ENCODE measurements at places on chromosomes 1 and 21.

- no peak for DNase-seq
Measured at GRCh38 chr1:192022827-192023226, 135.4 kb upstream of the RGS18 start.

- DNase-seq: no peak
Measured at GRCh38 chr1:158289811-158290210, at the start of gene CD1C. CD1C (plus strand) TSS chr1:158289923; CDS start chr1:158290065, 142 bp downstream.

DNA sequence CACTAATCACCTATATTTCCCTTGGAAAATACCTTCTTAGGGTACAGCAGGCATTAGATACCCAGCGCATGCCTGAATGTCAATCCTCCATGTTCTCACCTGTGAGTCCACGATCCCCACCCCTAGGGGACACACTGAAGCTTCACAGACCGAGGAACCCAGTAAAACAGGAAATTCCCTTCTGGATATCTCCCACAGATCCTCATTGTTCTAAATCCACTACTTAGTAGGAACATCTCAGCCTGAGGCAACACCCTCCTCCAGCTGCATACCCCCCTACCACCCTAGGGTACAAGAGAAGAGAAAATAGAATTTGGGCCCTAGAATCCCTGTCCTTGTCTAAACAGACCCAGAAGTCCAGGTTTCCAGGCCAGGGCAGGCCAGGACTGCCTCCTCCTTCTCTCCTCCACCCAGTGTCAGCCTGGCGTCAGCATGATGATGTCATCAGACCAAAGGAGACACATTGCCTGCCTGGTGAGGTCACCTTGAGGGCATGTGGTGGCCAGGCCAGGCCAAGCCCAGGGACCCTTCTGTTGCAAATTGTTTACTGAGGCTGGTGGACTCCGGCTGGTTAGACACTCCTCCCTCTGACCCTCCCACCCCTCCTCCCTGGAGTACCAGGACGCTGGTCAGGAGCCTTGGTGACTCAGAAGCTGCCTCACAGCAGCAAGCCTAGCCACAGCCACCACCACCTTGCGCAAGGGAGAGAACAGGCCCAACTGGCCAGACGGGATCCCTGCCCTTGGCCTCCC lies 6.2 kb downstream of the NECTIN4 start:
- no peak for DNase-seq

- DNase-seq: no peak
Measured at GRCh38 chr1:98126740-98127139, 205.9 kb upstream of the DPYD start.

GRCh38 chr1:113940365-113941244 lies 11.5 kb downstream of the HIPK1 start:
- DNase-seq: peak; percentile 29

- DNase-seq: no peak
Measured at GRCh38 chr1:40383095-40383487, 9.6 kb downstream of the SMAP2 start.

- no peak for DNase-seq
Measured at GRCh38 chr1:235133086-235133485, 4.4 kb upstream of the TOMM20 start.

GRCh38 chr1:87119541-87120140 lies 205.2 kb downstream of the HS2ST1 start:
- DNase-seq: no peak

DNA sequence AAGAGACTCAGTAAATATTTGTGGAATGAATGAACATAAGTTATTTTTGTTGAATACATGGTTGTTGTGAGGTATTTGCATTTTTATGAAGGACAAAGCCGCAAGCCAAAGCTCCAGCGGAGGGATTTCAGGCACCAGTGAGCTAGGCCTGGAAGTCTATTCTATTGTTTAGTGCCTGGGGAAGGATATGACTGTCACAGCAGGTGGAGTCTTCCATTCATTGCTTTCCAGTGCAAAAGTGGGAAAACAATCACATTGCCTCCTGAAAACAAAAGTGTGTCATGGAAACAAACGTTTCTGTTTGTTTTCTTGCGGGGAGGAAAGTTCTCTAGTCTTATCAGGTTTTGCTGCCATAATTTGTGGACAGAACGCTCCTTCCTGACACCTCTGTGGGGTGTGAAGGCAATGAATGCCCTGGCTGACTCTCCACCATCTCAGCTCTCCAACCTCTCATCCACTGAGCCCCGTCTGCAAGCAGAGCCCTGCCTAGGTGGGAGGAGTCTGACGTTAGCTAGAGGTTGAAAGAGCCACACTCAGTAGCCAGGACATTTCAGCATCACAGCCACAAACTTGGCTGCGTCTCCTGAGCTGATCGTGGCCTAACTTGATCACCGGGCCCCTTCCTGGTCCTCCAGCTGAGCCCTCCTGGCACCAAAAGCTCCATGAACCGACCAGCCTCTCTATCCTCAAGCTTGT lies 739.1 kb downstream of the MATN1 start:
- no peak for DNase-seq

GRCh38 chr1:114150016-114150415 lies 3.7 kb downstream of the SYT6 start:
- DNase-seq: no peak

GRCh38 chr1:28450561-28450960 lies 55.3 kb upstream of the RCC1 start:
- no peak for DNase-seq

DNA sequence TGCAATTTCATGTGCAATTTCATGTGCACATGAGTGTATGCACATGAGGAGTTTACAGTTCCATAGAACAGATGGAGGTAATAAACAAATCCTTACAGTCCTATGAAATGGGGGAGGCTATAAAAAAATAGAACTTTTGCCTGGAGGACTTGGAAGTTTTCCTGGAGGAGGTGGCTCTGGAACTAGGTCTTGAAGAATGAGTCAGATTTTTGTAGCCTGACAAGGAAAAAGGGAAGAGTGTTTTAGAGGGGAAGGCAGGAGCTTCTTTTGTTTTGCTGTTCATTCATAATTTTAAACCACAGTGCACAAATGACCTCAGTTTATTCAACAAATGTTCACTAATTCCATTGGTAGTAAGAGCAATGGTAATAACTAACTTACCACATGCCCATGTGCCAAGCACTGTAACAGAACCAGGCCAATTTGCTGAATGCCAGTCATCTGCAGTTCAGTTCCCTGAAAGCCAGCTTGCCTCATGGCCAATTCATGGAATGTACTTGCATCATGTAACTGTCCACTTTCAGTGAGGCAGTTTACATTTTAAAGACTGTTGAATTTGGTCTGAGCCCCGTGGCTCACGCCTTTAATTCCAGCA lies 2.7 kb downstream of the DIO1 start:
- no peak for DNase-seq

DNA sequence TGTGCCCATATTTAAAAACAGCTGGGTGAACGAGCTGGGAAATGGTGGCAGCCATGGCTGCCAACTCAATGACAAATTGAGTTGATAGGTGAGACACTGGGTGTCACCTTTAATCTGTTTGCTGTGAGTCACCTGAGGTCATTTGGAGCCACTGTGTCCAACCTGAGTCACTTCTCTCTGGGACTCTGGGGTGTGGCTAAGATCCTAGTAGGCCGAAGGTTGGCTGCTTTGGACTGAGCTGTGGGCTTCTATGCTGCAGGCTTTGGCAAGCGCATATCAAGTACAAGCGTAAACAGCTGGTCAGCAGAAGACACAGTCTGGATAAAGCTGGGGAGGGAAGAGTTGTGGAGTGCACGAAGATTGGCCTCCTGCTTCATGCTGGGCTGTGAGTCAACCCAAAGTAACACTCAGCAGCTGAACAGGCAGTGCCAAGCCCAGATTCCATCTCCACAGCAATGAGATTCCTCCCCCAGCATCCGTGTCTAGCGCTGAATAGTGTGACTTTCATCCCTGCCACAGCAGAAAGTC lies 24.0 kb downstream of the TEX35 start:
- no peak for DNase-seq

DNA sequence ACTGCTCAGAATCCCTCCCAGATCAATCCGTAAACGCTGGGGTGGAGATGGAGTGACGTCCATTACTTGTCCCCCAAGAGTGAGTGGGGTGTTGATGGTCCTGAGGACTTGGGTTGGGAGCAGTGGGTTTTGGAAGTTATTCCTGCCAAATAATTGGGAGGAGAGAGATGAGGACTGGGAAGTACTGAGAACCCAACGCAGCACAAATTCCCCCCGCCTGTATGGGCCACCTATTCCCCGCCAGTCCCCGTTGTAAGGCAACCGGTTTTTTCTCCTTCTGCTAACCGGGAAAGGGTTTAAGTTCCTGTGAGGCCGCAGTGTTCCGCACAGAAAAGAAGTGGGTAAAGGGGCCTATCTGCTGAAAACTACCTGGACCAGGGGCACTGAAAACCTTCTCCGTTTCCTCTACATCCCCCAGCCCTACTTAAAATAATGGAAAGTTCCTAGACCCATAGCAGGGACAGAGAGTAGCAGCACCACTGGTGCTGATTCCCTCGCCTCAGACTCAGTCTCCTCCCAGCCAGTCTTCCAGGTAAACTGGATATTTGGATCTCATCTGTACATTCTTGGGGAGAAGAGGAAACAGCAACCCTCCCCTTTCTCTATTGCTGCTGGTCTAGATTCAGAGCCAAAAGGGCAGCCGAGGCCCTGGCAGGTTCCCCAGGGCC lies 738 bp downstream of the LURAP1 start:
- DNase-seq: no peak

GRCh38 chr21:36994501-36995158 lies 11.9 kb upstream of the RIPPLY3 start:
- no peak for DNase-seq

- no peak for DNase-seq
Measured at GRCh38 chr1:246300626-246301549, 206.2 kb downstream of the SMYD3 start.

GRCh38 chr1:51516649-51517158 lies 2.4 kb downstream of the EPS15 start:
- DNase-seq: no peak

DNA sequence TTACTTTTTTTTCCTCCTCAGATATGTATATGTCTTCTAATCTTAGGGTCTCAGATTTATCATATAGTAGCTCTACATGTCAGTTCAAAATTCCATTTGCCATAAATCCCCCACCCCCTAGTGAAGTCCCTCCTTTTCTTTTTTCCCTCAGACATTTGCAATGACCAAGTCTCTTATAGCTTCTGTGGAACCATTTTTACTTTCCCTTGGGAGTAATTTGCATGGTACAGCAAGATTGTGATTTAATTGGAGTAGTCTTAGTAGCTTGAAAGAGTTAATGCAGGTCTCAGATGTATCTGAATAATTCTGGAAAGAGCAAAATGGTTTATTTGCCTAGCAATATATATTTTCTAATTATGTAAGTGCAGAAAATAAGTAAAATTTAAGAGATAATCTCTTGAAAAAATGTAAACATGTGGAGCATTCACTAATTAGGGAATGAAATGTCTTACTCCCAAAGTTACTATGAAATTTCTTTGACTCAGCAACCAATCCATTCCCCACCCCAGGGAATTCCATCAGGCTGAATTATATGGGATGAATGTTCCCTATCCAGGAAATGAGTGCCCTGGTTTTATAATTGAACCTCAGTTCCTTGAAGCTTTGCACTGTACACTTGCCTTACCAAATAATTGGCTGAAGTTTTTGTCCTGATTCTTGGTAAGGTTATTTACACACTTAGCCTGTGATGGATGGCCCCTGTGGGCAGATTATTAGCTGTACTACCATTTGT lies 267.0 kb downstream of the DNM3 start:
- DNase-seq: no peak

- no peak for DNase-seq
Measured at GRCh38 chr1:185328255-185328654, 11.2 kb upstream of the IVNS1ABP start.

- DNase-seq: no peak
Measured at GRCh38 chr1:165411396-165411795, 33.5 kb downstream of the RXRG start.

DNA sequence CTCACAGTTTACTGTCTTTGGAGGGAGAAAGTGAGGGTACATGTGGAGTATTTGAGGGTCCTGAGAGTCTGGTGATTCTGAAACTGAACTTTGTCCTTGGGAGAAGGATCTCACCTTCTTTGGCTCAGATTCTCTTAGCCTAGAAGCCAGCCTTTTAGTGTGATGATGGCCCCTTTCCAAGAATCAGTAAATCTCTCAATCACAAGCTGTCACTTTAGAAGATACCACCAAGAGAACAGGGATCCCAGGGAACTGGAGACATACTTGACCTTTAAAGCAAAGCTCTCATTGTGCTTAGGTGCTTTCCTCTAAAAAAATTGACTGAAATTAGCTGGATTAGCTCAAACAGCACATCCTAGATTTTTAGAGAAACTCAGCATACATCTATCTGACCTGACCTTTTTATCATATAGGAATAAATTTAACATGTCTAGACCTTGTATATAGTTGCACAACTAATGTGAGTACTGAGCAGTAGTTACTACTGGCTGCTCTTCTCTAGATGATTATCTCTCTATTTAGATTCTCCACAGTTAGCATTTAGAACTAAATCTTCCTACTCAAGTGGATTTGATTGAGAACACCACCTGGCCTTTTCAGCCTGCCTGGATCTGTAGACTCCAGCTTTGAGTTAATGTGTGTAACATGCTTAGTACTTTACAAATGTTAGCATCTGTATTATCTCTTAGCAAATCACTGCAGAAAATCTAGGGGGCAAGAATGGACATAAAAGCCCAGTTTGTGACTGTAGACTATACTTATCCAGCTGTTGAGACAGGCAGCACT lies 157.7 kb downstream of the MAST2 start:
- no peak for DNase-seq

DNA sequence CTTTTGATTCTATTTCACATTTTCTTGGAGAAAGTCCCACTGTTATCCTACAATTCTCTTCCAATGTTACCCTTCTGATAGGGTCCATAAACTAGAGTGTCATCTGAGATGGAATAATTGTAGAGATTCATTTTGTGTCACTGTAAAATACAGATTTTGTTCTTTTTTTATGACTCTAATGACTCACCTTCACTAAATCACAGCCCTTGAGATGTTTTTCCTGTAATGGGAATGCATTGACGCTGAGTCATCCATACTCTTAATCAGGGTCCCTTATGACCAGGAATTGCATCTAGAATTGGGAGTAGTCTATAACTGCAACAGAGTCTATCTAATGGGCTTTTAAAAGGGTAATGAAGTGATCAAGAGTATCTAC lies 315.5 kb downstream of the TGFB2 start:
- DNase-seq: no peak

- peak; percentile 74 for DNase-seq
Measured at GRCh38 chr21:42513985-42514882, 582 bp downstream of the SLC37A1 start.

- DNase-seq: no peak
Measured at GRCh38 chr1:157410457-157410856, 141.9 kb downstream of the FCRL5 start.

DNA sequence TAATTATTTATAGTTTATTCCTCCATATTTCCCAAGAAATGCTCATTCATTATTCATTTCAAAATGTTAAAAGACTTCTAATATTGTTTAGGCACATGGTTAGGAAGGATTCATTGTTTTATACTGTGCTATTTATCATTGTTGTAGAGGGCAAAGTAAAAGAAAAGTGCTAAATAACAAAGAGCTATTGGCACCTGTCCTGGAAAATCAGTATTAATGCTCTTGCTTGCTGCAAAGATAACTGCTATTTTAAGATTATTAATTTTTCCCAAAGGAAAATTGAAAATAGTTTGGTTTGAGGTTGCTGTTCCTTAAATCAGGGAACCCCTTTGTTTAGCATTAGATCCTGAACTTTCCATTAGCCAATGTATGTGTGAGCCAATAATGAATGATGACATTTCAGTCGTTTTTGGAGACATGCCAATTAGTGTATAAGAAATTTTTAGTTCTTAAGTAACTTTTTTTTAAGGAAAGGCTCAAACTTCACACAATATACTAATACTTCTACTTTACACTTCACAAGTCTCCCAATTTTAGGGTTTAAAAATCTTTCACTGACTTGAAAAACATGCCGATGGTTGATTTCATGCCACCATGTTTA lies 39.9 kb downstream of the EPB41 start:
- no peak for DNase-seq

- no peak for DNase-seq
Measured at GRCh38 chr1:13867603-13868002, 167.6 kb downstream of the PRDM2 start.
